Femur (tissue), 1 donor: ENCODE measurements at places on chromosomes 6 and 20.
A peak's percentile ranks its signal among the peaks of the same experiment; 100 is the strongest.

- peak; percentile 23 for DNase-seq
Observed at GRCh38 chr20:8627340-8628004, 441.4 kb upstream of the PLCB4 start.

DNA sequence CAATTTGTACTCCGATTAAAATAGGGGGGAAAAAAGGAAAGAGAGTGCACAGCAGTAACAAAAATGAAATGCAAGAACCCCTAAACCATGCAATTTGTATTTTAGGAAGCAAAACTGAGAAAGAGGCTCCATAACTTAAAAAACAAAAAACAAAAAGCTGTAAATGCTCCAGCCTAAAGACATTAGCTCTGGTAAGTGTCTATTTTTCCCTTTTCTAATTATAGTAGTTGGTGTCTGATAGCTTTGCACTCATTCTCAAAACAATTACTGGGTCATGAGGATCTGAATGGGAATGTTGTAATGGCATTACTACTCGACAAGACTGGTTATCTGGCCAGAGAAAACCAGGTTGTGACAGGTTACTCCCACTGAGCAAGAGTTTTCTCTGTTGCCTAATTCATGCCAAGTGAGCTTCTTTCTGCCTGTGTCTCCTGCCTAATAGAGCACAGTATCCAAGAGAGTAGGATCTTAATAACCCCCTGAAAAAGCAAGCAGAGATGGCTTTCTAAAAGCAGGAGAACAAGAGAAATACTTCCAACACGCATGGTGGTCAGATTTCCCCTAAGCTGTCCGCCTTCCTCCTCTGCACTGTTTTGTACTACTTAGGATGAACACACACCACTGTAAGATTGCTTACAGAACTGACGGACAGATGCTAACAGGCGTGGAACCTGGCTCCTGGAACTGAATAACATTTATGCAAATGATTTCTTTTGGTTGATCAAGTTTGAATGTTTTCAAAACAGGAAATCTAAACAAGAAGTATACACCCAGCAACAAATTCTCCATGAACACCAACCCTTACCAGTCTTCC is 86.4 kb downstream of the FKBP5 start:
- no peak for DNase-seq

- DNase-seq: no peak
Observed at GRCh38 chr6:106064142-106064541, 22.0 kb upstream of the PRDM1 start.

- DNase-seq: no peak
Observed at GRCh38 chr6:31574106-31575061, 981 bp upstream of the TNF start.

GRCh38 chr20:35040646-35041045 is 52.0 kb downstream of the TRPC4AP start:
- no peak for DNase-seq

- no peak for DNase-seq
Observed at GRCh38 chr20:59571151-59571550, 33.2 kb upstream of the PHACTR3 start.

DNA sequence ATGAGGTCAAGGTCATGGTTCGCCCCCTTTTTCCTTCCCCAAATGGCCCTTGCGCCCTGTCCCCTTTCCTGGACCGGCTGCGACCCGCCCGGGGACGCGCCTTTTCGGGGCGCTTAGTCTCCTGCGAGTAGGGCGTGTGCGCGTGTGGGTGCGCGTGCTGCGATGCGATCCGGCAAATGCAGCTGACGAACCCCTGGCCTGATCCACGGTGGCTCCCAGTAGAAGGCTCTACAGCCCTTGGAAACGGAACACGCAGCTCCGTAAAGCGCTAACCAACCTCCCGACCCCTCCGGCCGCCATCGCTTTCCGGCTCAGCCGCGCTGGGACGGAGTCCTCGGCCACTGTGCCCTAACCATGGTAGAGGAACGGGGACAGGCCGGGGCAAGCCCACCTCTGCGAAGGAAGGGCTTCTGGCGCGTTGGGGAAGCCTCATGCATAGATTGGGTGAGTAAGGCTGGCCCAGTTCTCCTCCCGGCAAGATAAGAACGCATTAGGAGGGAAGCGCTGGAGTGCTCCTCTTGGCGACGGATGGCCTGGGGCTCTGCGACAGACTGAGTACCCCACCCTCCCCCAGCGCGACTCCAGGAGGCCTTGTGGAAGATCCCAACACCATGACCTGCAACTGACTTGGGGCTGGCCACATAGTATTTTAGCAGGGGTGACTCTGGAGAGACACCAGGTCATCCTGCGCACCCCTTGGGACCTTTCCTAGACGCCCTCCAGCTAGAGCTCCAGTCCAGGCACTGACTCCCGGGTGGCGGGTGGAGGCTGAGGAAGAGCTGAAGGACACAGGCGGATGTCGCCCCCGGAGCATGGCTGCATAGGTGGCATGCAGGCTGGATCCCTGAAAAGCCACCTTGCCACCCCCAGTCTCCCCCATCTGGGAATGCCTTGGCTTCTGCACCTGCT is 1.1 kb upstream of the SLC4A11 start:
- peak; percentile 26 for DNase-seq

DNA sequence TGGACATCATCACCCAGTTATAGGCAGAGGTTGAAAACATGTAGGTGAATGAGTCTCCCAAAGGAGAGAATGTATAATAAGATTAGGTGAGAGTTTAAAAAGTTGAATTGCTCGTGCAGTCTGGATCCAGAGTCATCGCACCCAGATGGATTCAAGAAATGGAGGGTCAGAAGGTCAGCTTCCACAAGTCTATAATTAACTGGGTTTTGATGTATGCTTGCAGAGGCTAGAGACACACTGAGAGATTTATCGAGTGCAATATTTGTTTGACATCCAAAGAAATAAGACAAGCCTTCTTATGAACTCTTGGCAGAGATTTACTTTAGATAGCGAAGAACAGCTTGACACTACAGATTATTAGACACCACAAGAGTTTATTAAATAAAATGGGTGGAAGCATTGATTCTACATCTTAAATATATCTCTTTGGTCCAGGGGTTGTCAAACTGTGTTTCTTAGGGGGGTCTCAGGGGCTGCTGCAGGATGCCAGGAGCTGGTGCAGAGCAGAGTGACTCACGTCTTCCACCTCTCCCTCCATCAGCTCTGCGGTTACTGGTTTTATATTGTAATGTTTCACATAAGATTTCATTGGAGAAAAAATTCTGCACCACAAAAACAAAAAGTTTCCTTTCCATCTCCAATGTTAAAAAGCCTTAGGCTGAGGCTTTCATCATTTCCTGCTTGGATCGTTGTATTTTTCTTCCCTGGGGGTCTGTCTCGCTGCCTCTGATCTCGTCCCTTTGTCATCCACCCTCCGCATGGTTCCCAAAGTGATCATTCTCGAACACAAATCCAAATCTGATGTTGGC is 176.2 kb upstream of the AHI1 start:
- DNase-seq: no peak

DNA sequence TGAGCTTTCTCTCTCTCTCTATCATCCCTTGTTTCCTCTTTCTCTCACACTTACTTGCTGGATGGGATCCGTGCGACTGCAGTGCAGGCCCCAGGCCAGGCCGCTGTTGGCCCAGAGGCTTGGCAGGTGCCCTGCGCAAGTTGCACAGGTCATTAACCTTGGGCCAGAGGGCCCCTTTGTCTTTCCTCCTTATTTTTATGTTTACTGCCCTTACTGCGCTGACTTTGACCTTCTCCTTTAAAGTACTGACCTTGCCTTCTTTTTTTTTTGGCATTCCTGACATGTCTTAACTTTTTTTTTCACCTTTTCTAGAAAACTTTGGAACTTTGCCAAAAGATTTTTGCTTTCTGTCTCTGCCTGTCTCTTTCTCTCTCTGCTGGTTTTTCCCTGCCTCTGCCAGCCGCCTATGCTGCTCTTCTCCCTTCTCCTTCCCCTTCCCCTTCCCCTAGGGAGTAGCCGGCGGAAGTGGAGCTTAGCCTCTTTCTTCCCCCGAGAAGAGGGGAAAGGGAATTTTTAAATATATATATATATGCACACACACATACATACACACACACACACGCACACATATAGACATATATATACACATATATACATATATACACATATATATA is 59.6 kb upstream of the CDH4 start:
- no peak for DNase-seq

- DNase-seq: no peak
Observed at GRCh38 chr6:63507096-63507495, 65.2 kb upstream of the LOC128125822 start.

GRCh38 chr20:33130568-33131061 is 37.3 kb upstream of the BPIFA2 start:
- DNase-seq: no peak

DNA sequence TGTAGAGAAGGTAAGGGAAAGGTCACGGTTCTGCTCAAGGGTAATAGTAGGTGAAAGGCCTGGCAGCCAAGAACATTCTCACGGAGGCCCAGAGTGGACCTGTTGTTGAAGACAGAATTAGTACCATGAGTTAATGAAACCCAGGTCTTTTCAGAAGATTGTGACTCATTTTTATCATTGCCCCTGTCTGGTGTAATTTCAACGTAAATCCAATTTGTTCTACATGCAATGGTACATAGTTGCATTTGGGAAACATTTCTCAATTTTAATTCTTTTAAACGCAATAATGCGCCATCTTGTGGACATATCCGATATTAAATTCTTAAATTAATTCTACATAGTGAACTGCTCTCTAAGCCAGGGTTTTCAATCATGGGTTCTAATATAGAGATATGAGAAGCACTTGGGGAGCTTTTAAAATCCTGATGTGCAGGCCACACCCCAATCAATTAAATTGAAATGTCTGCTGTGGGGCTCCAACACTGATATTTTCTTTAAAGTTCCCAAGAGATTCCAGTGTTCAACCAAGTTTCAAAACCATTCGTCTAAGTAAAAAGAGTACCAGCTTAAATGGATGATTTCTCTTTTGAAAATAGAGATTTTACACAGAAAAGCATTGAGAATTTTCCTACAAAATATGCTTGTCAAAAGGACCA is 257.4 kb downstream of the PLCB1 start:
- no peak for DNase-seq

DNA sequence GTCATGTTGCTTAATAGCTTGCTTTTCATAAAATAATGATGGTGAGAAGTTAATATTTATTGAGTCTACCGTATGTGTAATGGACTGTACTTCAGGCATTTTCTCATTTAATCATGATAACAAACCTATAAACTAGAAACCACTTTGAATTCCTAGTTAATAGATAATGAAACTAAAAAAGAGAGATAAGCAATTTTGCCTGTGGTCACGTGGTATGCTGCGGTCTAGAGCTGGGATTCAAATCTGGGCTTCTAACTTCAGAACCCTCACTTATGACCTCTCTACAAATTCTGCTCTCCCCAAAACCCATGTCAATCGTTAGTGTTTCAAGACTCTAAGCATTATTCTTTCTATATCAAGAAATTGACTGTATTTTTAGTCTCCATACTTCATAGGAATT is 700.7 kb downstream of the PRKN start:
- DNase-seq: no peak

DNA sequence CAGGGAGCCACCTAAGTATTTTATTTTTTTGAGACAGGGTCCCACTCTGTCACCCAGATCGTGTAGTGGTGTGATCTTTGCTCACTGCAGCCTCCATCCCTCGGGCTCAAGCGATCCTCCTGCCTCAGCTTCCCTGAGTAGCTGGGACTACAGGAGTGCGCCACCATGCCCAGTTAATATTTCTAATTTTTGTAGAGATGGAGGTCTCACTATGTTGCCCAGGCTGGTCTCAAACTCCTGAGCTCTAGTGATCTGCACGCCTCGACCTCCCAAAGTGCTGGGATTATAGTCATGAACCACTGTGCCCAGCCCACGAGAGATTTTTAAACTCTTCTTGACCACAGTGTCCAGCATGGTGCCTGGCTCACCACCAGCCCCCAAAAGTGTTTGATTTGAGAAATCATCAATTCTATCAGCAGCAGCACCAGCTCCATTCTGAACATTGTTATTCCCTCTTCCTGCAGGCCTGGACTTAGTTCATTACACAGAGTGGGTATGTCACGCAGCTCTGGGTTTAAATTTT is 2.3 kb upstream of the TGM2 start:
- no peak for DNase-seq

GRCh38 chr20:47879771-47880170 is 94.5 kb upstream of the SULF2 start:
- DNase-seq: no peak

DNA sequence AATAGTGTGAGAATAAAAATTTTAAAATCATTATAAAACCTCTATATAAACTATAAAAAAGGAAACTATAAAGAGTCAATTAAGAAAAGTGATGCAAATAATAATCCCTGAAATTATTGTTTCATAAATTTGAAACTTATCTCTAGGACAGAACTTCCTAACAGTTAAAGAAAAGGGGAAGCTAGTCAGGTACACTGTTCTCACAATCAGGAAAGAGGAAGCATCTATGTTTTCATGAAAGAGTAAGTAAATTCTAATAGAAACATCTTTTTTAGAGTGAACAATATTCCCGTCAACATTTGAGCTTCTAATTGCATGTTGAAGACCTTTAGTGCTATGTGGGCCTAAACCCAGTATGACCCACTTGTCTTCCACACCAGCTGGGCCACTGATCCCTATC is 1.2 kb upstream of the ADGRF1 start:
- DNase-seq: no peak

- DNase-seq: no peak
Observed at GRCh38 chr20:58078741-58079522, 149.5 kb downstream of the ANKRD60 start.

DNA sequence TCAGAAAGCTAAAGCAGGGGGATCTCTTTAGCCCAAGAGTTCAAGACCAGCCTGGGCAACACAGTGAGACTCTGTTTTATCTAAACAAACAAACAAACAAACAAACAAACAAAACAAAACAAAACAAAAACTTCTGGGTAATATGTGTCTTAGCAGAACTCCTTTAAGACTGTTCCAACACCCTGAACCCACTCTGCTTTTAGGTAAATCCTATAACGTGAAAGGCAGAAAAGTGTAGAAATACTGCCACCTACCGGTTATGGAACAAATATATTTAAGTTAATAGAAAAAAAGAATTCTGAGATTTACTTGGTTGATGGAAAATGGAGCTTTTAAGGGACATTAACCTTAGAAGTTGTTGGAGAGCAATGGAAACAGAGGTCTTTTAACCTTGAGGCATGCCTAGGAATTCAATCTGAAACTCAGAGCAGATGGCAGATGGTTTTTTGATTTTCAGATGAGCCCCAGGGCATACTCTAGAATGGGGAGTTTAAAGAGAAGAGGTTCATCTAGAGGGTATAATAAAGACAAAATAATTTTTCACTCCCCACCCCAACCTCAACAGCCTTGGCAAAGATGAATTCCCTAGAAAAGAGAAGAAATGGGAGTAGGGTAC is 38.5 kb downstream of the SOD2 start:
- no peak for DNase-seq

- DNase-seq: peak; percentile 40
Observed at GRCh38 chr20:17969278-17969883, 563 bp downstream of the MGME1 start.

GRCh38 chr20:47719625-47720024 is 65.7 kb downstream of the SULF2 start:
- DNase-seq: no peak

GRCh38 chr6:71886184-71887005 is at the start of gene RIMS1:
Gene RIMS1, plus strand, starts transcription at chr6:71886550. Its CDS starts 474 bp downstream, at chr6:71887024.
- DNase-seq: no peak

GRCh38 chr6:143325379-143326140 is 124.9 kb downstream of the ADAT2 start:
- no peak for DNase-seq

- no peak for DNase-seq
Observed at GRCh38 chr20:15986690-15987089, 586.6 kb downstream of the KIF16B start.

GRCh38 chr6:130713144-130713543 is 114.1 kb upstream of the SMLR1 start:
- no peak for DNase-seq
